Tongue (tissue), 3 donors: ENCODE measurements at places on chromosomes 2 and 18. TPM values are rescaled to one million over a fixed set of nuclear protein-coding genes. Genes with fewer than 3 reads are reported as not detected.

DNA sequence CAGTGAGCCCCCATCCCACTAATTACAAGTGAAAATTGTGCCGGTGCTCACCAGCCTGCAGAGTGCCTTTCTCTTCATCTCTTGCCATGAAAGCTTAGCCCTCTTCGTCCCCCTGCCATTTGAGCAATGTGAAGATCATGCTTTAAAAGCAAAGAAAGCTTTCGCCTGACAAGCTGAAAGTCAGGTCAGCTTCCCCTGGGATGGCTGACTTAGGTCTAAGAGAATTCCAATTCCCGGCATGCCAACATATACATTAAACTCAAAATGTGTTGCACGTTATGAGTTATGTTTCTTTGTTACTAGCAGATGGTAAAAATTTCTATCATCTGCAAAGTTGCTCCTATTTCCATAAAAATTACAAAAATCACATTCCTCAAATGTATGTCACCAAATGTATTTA, 129.8 kb downstream of the AFF3 start:
- no peak for DNase-seq

- DNase-seq = no peak
Observed at GRCh38 chr2:144390424-144391020, 129.4 kb downstream of the ZEB2 start.

DNA sequence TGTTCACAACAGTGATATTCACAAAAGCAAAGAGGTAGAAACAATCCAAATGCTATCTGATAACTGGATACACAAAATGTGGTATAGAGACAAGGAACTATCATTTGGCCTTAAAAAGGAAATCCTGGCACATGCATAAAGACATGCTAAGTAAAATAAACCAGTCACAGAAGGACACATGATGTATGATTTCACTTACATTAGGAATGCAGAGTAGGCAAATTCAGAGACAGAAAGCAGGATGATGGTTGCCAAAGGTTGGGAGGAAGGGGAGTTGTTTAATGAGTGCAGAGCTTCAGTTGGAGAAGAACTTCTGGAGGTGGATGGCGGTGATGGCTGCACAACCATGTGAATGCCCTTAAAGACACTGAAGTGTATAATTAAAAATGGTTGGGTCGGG, 38.1 kb downstream of the ATP8B1 start:
- DNase-seq = no peak

DNA sequence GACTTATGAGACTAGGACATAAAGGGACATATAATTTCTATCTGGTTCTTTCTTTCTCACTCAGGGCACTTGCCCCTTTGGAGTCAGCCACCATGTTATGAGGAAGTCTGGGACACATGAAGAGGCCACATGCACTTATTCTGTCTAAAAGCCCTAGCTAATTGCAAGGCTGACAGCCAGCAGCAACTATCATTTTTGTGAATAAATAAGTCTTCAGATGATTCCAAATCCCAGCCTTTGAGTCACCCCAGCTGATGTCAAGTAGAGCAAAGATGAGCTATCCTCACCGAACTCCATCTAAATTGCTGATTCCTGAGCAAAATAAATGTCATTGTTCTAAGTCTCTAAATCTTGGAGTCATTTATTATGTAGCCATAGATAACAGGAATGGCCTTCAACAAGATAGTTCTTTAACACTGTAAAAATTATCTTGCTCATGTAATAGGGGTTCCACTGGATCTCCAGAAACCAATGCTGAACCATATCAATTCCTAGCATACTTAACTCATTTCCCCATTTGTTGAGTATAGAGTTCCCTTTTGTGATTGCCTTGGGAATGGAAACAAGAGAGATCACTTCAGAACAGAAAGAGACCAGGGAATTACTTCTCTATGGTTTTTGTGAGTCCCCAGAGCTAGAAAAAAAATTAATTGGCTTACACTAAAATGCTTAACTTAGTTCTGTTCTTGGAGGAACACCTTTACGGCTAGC, 50.6 kb upstream of the FN1 start:
- DNase-seq = no peak

DNA sequence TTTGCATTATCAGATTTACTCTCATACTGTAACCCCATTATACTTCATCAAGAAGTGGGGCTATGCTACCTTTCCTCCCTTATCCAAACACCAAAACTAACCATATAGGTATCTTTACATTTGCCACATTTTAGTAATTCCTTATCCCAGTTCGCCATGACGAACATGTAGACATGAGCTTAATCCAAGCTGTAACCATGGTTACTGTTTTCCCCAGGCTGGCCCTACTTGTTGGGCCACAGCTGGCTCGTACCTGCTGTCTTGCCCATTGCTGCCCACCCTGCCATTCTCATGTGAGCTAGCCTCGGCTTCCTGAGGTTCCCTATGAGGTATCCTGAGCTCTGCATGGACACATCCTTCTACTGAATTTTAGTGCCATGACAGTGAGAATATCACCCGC, 117.7 kb downstream of the PARD3B start:
- no peak for DNase-seq

DNA sequence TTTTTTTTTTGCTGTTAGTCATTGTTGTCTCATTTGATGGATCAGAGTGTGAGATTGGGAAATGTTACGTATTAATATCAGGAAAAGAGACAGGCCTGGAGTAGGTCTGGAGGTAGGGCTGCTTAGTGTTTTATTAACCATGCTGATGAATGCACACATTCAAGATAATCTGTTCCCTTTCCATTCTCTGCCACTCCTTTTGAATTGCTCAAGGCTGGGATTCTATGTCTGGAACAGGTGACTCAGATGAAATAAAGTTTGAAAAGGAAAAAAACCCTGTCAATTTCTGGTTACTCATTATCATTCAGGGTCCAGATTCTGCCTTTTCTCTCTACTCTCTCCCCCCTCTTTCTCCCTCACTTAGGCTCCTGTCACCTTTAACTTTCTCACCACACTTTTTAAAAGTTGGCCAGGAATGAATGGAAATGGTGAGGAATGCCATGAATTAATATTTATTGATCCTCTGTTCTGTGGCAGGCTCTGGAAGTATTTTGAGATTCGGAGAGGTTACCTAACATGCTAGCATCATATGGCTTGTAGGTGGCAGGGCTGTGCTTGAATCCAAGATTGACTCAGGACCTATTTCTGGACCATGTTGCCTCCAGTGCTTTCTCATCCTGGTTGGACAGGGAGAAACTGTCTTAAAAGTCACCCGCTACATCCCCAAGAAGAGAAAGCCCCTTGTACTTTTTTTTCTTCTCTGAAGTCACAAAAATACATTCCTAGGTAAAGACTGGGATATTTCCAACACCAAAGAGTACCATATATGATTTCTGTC, 40.2 kb downstream of the MAP4K4 start:
- DNase-seq = no peak

- DNase-seq = no peak
Observed at GRCh38 chr18:1047406-1047805, 142.7 kb downstream of the ADCYAP1 start.

GRCh38 chr18:7855671-7856070, 288.6 kb downstream of the PTPRM start:
- no peak for DNase-seq

DNA sequence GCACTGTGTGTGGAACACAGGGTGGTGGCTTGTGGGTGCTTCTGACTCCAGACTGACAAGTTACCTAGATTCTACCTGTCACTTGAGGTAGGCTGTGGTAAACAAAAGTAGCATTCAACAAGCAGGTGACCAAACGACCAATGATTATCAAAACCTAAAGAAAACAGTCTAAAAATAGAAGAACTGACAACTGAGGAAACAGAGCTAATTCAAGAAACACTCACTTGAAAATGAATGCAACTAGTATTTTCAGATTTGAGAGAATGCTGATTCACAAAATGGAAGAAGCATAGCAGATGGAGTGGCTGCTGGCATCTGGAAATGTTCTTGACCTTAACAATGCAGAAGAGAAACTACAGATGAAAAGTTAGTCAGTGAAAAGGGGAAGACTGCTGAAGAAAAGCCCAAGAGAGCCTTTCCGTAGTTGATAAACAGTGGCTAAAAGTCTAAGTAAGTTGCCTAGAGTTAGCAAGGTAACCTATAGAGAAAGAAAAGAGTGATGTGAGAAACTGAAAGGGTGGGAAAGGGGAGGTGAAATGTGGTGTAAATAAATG, 170.4 kb downstream of the NCK2 start:
- no peak for DNase-seq

GRCh38 chr18:67183398-67183797, 333.1 kb downstream of the DSEL start:
- DNase-seq = no peak

- DNase-seq = no peak
Observed at GRCh38 chr2:132577686-132578085, 92.3 kb downstream of the LYPD1 start.

GRCh38 chr2:67156796-67157195, 240.3 kb upstream of the ETAA1 start:
- no peak for DNase-seq

DNA sequence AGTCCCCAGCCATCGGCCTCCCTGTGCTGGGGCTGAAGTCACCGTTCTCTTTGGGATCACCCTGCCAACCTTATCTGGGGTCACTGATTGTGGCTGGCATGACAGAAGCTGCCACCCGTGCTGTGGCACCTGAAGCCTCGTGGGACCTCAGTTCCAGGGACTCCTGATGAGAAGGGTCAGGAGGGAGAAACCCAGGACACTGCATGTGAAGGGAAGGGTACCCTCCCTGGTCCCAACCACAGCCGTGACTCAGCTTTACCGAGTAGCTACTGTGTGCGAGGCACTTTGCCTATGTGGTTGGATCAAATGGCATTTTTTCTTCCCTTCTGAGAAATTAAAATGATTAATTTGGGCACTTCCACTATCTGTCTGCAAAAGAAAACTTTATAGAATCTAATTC, 64.4 kb downstream of the SP110 start:
- no peak for DNase-seq

DNA sequence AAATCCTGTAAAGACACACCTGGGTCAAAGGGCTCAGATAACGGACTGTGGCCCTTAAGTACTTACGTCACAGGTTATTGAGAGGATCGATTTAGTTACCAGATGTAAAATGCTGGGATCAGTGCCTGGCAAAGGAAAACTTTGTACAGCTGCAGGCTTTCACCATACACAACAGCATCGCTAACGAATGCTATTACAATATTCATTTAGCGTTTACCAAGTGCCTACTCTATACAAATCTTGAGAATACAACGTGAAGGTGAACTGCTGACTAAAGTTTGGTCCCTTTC, 619 bp upstream of the MSH6 start:
- DNase-seq = no peak

GRCh38 chr18:1488957-1489356, 584.3 kb downstream of the ADCYAP1 start:
- peak; percentile 3 for DNase-seq

GRCh38 chr2:239719791-239720360, 305.3 kb downstream of the NDUFA10 start:
- DNase-seq = no peak

DNA sequence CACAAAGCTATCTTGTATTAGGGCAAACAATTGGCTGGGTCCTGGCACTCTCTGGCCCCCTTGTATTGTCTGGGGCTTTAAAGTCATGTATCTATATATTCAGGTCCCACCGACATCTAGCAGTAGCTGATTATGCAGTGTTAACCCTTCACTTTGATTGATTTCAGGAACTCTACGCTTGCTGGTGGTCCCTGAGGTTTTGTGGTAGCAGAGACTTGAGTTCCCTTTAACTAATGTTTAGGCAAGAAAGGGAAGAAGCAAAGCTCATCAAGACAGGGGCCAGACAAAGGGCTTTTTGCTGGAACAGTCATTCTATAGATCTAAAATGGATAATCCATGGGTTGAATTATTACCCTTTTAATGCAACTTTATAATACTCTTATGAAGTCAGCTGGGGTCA, 95.3 kb upstream of the EPB41L3 start:
- DNase-seq = no peak

- peak; percentile 99 for DNase-seq
Observed at GRCh38 chr18:41954827-41955613, at the start of gene PIK3C3. Gene PIK3C3, plus strand, starts transcription at chr18:41955234. Its CDS starts 58 bp downstream, at chr18:41955292.

Gene ID2
- 59.7 TPM for total RNA-seq

Gene ARHGEF33
- total RNA-seq = 4.0 TPM

Gene MEX3C
- total RNA-seq = 42.2 TPM

Gene FOXD4L1
- total RNA-seq = not detected

Gene DPP10
- total RNA-seq = 2.5 TPM

Gene VIT
- total RNA-seq = 23.1 TPM

Gene TMEM178A
- total RNA-seq = 4.9 TPM
